ENCODE measurements at places on chromosomes 6 and 20.

GRCh38 chr6:80182308-80182707 lies 75.8 kb downstream of the BCKDHB start:
- no peak for DNase-seq

GRCh38 chr20:51987812-51988211 lies 185.5 kb upstream of the SALL4 start:
- no peak for DNase-seq

- DNase-seq = no peak
These were observed 263.4 kb downstream of the DHX35 start for GRCh38 chr20:39225536-39225935.

- DNase-seq = no peak
These were observed 28.4 kb upstream of the MAFB start for GRCh38 chr20:40717343-40717865.

DNA sequence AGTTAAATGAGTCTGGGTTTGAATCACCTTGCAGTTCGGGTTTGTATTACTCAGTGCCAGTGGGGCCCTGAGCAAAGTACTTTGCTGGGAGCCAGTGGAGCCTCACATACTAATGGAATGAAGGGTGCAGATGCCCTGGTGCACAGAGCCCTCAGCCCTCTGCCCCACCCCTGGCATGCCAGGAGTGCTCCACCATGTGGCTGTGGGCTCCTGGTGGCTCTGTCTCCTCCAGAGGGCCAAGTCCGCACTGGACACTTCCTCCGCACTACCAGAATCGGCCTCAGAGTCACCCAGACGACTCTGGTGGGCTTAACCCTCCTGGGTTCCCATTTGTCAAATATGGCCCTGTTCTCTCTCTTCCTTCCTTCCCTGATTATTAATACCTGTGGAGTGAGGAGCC lies 94.0 kb downstream of the STK35 start:
- DNase-seq = no peak

DNA sequence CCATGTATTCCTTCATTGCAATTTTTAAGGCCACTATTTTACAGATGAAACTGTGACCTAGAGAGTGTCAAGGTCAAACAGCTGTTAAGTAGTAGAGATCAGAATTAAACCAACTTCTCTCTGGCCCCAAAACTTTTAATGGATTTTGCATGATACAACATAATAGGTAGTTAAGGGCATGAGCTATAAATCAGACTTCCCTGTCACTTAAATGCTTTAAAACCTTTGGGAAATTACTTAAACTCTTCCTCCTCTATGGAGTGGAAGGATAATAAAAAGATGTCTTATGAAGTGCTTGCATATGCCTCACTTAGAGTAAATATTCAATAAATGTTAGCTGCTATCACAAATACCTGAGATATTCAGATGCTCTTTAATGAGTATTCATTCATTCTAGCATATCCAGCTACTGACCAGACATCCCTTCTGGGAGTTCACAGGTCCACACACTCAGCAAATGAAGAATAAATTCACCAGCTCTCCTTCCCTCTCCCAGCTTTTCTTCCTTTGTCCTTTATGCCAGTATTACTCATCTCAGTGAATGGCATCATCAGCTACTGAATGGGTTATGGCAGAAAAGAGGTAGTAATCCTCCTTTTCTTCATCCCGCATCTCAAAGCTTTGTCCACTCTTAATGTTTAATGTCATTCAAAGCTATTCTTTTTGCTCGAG lies 36.2 kb downstream of the EYA4 start:
- DNase-seq = no peak

- DNase-seq = no peak
These were observed 216.8 kb upstream of the DTNBP1 start for GRCh38 chr6:15879371-15880261.

DNA sequence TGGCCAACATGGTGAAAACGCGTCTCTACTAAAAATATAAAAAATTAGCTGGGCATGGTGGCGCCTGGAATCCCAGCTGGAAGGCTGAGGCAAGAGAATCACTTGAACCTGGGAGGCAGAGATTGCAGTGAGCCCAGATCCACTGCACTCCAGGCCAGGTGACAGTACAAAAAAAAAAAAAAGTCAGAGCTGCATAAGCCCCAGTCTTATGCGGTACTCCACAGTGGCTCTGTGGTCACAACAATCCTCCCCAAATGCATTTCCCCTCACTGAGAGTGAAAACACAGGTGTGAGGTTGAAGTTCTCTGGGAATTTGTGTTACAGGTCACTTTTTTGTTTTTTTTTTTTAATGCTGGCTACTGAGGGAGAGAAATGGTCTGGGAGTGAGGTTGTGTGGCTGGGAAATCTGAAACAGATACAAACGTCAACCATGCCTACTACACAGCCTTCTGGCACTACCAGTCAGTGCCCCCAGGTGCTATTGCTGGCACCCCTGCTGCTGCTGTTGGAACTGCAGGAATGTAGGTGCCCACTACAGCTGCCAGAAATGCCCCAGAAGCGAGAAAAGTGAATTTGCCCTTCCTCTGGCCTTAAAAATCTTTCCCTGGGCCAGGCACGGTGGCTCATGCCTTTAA lies 5.7 kb downstream of the MRPS26 start:
- DNase-seq = peak; percentile 40

- no peak for DNase-seq
These were observed 45.6 kb downstream of the LRRN4 start for GRCh38 chr20:6008254-6008653.

DNA sequence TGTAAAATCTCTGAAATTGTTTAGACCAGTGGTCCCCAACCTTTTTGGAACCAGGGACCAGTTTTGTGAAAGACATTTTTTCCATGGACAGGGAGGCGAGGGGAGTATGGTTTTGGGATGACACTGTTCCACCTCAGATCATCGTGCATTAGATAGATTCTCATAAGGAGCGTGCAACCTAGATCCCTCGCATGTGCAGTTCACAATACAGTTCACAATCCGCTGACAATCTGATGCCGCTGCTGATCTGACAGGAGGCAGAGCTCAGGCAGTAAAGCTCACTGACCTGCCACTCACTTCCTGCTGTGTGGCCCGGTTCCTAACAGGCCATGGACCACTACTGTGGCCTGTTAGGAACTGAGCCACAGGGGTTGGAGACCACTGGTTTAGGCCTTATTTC lies 115.2 kb downstream of the EPM2A start:
- DNase-seq = no peak

DNA sequence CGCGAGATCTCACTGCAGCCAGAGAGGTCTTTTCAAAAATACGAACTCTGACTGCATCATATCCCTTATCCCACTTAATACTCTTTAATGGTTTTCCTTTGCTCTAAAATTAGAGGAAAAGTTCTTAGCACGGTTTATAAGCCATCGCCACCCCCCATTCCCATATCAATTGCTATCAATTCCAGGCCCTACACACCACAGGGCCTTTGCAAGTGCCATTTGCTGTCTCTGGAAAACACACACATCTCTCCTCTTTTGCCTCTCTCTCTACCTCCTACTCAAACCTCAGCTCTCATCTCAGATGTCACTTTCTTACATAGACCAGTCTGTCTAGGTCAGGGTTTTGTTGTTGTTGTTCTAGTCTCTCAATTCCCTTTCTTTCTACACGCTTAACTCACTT lies 9.8 kb downstream of the SLC22A23 start:
- DNase-seq = no peak

GRCh38 chr6:149990661-149991471 lies 27.1 kb downstream of the ULBP1 start:
- peak; percentile 61 for DNase-seq

- no peak for DNase-seq
These were observed 128.5 kb upstream of the SALL4 start for GRCh38 chr20:51930775-51931174.

DNA sequence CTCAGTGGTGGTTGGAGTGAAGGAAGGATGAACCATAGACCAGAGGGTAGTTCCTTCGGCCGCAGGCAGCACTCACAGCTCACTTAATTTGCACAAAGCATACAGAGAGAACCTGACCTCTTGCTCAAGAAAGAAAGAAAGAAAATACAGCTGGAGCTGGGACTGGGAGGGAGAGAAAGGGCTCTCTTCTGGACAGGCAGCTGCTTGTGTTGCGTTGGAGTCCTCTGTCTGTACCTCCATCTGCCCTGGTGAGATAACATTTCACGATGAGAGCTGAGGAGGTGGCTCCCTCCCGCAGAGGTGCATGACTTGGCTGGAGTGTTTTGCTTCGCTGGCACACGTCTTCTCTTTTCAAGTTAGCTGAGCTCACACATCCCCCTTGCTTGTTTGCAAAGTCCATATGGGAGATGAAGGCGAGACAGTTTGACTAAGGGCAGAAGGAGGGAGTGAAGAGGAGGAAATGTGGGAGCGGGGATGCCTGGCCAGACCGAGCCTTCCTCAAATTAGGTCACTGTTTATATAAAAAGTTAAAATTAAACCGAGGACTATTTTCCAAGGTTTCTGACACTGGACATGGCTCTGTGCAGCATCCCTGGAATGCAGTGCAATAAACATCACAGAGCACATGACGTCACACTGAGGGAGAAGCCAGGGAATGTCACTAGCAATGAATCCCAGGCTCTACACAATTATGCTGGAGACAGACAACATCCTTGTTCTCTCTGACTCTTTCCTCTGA lies 359.4 kb downstream of the CD83 start:
- DNase-seq = no peak

DNA sequence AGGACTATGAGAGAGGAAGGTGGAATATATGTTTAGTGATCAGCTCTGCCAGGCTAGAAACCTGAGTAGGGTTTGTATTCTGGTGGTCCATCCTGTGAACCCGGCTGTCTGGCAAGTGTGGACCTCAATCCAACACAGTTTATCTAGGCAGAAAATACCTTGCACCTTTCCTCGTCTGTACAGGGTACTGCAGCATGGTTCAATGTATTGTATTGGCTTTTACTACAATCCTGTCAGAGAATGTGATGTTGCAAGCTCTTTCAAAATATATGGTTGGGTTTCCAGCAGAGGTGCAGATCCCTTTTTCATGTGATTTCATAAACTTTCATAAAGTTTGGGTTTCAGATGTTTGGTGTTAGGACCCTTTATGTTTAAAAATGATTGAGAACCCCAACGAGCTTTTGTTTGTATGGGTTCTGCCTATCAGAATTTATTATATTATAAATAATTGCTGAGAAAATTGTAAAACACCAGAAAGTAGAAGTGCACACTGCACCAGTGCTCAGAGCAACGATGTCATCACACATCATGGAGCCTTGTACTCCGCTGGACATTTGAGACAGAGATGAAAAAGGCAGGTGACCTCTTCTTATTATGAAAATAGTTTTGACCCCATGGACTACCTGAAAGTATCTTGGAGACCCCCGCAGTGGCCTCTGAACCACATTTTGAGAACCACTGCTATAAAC lies 106.6 kb downstream of the RTN4IP1 start:
- no peak for DNase-seq

GRCh38 chr20:58818586-58819285 lies 32.0 kb downstream of the GNAS-AS1 start:
- no peak for DNase-seq

GRCh38 chr6:63371104-63371715 lies 51.4 kb upstream of the LGSN start:
- DNase-seq = no peak

DNA sequence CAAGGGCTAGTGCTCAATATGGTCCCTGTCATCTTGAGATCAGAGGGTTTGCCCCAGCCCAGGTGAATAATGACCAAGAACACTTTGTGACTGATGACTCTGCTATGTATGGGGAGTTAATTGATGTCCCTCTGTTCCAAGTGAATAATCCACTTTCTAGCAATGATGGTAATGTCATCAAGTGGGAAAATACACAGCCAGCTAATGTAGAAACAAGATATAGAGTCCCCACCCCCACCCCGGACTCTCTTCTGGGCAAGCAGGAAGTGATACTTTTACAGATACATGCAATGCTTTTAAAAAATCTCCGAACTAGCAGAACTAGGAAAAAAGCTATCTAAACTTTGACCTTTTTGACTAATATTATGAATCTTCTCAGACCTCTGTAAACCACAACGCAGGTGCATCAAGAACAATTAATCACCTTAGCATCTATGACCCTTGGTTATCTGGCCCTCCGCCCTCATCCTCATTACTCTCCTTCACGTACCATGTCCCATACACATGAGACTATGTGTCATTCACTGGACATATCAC lies 30.5 kb downstream of the CNR1 start:
- no peak for DNase-seq

DNA sequence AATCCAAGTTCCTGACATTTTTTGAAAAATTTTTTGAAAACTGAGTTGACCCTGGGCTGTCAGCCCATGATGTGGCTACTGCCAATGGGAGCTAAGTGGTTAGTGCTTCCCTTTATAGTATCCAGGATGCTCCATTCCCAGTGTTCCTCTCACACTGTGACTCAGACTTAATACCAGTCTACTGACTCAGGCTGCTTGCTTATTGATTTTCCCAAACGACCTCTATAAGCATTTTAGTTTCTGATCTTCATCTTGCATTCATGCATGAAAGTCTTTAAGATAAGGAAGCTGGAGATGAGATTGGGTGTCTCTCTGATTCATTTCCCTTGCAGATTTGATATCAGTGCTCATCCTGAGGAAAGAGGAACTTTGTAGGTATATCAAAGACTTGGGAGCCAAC lies 560.0 kb downstream of the TBC1D32 start:
- DNase-seq = no peak

DNA sequence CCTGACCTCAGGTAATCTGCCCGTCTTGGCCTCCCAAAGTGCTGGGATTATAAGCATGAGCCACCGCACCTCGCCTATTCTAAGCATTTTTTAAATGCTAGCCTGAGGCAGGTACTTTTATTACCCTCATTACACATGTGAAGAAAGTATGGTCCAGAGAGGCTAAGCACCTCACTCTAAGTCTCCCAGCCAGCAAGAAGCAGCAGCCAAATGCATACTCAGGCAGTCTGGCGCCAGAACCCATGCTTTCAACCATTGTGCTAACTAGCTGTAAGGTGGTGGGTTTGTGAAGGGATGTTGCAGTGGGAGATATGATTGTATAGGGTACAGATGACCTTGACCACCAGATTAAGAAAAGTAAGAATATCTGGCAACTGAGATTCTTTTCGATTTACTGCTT lies 26.1 kb upstream of the RIPOR2 start:
- DNase-seq = no peak

- DNase-seq = no peak
These were observed 12.9 kb downstream of the PPP1R16B start for GRCh38 chr20:38818113-38819065.

GRCh38 chr6:132491303-132491702 lies 21.6 kb downstream of the STX7 start:
- DNase-seq = no peak

DNA sequence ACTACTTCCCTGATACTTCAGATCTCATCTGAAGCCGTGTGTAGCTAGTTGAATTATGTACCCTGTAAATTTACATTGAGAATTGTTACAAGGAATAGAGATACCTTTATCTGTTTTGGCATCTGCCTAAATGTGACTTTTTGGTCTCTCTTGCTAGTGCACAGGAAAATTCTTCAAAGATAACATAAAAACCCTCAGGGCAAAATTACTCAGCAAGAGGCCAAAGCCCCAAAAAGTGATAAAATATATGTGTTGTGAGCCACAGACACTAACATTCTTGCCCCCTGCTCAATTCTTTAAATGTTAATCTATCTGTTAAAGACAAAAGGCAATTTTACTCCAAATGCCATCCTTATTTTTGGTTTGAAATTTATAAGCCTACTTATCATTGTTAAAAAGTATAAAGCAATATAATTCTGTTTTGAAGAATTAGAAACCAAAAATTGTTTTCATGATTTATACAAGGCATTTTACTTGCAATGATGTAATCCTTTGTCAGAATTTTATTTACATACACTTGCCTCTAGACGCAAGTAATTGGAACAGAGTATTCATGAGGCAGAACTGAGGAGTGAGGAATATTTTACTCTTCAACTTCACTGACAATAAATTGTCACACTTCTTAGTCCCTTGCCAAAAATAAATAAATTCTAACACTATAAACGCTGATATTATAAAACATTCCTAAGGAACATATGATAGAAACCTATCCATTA lies 186.2 kb downstream of the EPM2A start:
- no peak for DNase-seq
